ENCODE measurements at places on chromosomes 16 and 17.

DNA sequence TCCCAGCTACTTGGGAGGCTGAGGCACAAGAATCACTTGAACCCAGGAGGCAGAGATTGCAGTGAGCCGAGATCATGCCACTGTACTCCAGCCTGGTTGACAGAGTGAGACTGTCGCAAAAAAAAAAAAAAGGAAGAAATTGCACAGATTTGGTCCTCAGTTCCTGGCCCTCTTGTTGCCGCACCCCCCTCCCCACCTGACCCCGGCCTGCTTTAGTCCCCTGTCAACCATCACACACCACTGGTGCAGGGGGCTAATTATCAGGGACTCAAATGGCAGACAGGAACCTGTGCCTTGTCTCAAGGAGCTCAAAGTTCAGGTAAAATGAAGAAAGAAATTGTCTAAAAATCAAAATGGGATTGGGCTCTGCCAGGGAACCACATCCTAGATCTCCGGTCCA, 28.1 kb downstream of the NGFR start:
- DNase-seq, result no peak

GRCh38 chr17:51422634-51423033, 162.3 kb downstream of the UTP18 start:
- no peak for DNase-seq

DNA sequence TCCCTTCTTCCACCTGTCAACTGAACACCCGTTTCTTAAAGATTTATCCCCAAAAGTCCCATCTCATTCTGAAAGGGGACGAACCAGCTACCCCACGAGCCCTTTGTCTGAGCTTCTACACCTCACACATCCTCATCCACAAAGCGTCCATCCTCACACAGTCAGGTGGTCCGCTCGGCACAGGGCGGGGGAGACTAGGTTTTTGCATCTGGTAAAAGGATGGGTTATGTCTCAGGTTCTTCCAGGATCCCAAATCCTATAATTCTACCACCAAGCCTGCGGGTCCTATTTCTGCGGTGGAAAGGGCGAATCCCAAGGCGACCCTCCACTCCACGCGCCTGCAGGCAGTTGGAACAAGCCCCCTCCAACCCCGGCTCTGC, 458 bp downstream of the GFOD2 start:
- no peak for DNase-seq

DNA sequence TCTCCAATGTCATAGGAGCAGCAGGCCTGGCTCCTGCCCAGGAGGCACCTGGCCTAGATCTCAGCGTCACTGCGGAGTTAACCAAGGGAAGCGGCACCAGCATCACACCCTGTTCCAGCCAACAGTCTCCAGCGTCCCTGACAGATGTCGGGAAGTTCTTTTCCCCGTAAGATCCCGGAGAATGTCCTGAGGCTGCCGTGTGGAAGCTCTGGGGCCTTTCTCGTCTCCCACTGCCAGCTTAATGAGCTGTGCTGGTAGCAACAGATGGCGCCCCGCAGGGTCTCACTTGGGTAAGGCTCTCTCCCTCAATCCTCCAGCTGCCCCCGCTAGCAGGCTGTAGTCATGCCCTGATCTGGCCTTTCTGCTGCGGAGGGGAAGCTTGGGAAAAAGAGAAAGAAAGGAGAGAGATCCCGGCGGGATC, 57.5 kb downstream of the MARCHF10 start:
- DNase-seq, result no peak

GRCh38 chr17:42287977-42288802, at the start of gene STAT5A:
Gene STAT5A, plus strand, starts transcription at chr17:42288498. Its CDS starts 914 bp downstream, at chr17:42289412.
- peak; percentile 52 for DNase-seq

- no peak for DNase-seq
Measured at GRCh38 chr16:78543023-78543422, 443.6 kb downstream of the WWOX start.

DNA sequence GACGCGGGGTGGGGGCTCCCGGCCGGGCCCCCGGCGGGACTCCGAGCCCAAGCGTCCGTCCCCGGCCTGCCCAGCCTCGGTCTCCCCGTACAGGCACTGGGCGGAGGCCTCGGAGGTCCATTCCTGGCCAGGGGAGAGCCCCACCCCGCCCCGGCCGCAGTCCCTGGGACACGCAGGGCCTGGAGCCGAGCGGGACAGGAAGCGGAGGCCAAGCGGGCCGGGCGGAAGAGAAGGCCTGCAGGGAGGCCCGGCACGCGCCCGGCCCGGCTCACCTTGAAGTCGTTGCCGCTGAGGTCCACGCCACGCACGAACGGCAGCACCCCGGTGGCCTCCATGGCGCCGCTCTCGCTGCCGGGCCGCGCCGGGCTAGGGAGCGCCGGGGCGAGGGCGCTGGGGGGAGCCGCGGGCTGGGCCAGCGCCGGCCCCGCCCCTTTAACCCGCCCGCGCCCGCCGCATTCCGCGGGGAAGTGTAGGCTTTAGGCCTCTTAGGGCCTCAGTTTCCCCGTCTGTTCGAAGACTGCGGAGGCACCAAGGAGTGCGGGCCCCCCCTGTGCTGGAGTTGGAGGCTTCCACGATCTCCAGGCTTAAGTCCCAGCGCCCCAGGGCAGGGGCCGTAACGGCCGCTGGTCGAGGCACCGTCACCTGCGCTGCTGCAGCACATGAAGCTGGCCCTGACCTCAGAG, at the start of gene FLII:
Gene FLII (minus strand): TSS at position 383 of the 683 bp plus-strand sequence. CDS start 48 bp downstream, at position 335.
- DNase-seq, result peak; percentile 20

- no peak for DNase-seq
Measured at GRCh38 chr17:76612977-76613851, 27.6 kb upstream of the ST6GALNAC2 start.

DNA sequence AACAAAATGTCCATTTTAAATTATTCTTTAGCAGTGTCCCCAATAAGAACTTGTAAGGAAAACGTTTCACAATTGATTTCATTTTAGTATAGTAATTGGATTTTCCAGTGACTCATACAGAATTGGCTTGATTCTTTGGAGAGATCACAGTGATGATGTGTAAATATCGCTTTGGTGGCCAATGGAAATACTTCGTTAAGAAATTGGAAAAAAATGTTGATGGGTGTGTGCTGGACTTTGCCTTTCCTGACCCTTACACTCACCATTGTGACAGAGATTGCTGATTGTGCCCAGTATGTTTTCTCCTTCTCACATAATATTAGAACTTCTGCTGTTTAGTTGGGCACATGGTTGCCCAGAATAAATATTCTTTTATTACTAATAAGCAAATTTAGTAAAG, 7.4 kb upstream of the EFCAB13 start:
- DNase-seq, result no peak

- DNase-seq, result no peak
Measured at GRCh38 chr17:36807496-36808179, 129.6 kb upstream of the LHX1 start.

- no peak for DNase-seq
Measured at GRCh38 chr17:56939869-56940484, 20.9 kb downstream of the COIL start.

DNA sequence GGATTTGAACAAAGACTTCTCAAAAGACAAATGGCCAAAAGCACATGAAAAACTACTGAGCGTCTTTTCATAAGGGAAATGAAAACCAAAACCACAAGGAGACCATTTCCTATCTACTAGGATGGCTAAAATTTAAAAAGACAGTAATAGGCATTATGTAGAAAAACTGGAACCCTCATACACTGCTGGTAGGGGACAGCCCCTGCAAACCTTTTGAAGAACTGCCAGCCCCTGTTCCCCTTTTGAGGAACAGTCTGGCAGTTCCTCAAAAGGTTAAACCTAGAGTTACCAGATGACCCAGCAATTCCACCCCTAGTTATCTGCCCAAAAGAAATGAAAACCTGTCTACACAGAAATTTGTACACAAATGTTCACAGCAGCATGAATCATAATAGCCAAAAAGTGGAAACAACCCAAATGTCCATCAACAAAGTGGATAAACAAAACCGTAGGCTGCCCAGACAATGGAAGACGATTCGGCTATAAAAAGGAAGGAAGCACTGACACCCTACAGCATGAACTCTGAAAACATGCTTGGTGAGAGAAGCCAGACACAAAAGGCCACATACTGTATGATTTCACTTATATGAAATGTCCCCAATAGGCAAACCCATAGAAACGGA, 22.9 kb downstream of the CDIP1 start:
- no peak for DNase-seq

DNA sequence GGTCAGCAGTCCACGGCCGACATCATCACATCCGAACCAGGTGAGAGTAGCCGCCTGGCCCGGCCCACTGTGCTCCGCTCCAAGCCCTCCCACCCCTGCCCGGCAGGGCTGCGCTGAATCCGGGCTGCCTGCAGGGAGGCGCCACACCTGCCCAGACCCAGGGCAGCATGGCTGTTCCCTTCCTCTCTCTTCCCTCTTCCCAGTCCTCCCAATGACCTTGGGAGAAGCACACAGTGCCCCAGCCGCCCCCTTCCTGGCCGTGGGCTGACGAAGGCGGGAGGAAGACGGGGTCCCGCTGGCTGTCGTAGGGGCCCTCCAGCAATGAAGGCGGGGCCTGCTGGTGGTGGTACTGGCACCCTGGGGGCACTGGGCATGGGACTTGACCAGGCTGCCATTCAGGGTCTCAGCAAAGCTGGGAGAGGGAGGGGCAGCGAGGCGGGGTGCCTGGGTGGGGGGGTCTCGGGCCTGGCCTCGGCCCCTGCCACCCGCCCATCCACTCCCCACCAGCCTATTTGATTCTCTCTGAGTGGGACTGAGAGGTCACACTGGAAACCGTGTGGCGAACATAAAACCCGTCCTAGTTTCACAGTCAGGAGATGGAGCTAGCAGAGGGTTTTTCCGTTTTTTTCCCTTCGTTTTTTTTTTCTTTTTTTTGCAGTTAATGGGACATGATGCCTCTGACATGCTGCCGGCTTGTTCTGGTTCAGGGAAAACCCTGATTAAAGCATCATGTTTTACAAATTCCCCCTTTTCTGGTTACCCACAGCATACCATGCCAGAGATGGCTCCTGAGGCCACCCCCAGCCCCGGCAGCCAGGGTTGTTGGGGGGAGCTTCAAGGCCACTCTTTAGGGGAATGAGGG, 50.6 kb downstream of the BAHCC1 start:
- DNase-seq, result no peak

DNA sequence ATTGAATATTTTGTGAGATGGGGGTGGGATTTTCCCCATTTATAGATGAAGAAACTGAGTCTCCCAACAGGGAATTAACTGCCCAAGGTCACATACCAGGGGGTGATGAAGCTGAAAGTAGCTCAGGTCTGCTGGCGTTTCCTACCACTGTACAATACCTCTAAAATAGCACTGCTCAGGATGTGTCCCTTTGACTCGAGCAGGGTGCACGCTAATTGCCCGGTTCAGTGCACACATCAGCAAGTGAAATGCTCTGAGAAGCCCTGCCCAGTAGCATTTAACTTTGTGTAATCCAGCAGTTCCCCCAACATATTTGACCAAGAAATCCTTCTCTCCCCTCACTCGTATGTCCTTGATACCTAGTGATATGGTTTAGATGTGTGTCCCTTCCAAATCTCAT, 50.1 kb upstream of the DDX52 start:
- no peak for DNase-seq

DNA sequence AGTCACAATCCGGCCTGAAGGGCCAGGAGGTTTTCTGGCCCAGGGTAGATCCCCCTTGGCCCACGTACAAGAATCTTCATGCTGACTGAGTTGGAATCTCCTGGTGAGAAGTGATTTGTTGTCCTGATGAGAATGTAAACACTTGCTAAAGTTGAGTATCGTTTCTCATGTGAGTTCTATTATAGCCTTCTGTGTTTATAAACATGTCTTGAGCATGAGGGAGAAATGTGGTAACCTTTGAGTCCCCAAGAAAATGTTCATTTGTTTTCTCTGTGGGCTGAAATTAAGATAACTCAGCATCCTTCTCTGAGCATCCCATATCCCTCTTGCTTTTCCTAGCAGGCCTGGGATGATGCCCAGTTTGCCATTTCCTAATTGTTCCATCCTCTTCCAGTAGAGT, 204.8 kb downstream of the FTO start:
- no peak for DNase-seq

- no peak for DNase-seq
Measured at GRCh38 chr16:48225456-48225855, 18.6 kb upstream of the LONP2 start.

DNA sequence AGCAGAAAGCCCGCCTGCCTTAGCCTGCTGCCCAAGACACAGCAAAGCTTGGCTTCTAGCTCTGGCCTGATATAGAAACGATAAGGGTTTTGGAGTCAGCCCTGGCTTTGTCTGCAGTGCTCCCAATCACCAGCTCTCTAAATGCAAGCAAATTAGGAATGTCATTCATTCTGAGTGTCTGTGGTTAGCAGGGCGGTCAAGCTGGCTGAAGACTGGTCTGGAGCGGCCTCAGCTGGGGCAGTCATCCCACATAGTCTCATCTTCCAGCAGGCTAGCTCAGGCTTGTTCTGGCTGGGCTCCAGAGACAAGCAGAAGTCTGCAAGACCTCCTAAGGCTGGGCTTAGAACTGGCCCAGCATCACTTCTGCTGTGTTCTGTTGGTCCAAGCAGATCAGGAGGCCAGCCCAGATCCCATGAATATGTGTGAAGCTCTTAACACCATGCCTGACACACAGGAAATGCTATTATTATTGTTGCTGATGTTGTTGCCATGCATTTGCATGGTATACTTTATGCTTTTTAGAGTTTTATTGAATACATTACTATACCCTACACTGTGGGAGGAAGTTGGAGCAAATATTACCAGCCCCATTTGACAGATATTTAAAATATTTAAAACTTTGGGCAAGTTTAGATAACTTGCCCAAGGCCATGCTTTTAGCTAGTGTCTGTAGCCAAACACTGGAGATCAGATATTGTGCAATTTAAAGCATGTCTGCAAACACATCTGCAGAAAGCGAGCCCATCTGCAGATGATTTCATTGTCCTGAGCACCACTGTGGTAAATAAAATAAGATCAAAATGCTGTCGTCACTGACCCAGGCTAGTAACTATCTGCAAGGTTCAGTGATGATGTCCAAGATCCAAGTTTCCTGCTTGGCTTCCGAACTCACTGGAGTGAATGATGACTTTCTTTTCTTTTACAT, 24.8 kb downstream of the TMC7 start:
- DNase-seq, result no peak

DNA sequence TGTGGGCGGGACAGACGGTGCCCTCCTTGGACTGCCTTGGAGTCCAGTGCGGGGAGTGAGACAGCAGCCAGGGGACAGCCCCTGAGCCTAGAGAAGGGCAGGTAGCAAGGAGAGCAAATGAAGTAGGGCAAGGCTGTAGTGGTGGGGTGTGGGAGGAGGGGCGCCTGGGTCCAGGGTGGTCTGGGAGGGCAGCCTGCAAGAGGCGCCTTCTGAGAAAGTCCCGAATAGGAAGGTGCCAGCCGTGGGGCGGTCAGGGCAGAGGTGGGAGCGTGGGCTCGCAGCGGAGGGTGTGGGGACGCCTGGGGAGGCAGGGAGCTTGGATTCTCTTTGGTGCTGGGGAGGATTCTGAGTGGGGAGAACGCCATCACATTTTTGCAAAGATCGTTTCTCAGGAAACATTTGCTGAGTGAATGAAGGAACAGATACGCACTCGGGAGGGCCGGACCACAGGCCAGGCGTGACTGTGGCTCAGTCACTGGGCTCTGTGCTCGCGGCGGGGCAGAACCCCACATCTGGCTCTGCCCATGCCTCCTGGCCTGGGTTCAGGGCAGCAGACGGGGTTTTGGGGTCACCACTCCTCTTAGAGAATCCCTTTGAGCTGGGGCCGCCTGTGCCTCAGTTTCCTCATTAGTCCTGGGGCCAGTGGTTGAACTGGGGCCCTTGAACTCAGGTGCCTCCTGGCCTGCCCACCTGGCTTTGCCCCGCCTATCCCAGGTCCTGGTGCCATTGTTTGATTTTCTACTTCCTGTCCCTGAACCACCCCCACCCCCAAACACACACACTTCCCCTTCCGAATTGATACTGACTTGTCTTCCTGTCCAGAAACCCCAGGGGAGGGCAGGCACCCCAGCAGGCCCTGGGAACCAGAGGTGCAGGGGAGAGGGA, 4.2 kb downstream of the SNN start:
- DNase-seq, result no peak

GRCh38 chr17:78129351-78130089, 965 bp upstream of the TMC6 start:
- DNase-seq, result no peak
